Ureter (tissue), 1 donor: ENCODE measurements at places on chromosomes 4 and X. TPM values are rescaled to one million over a fixed set of nuclear protein-coding genes. Genes with fewer than 3 reads are reported as not detected.

- DNase-seq, result no peak
Measured at GRCh38 chr4:8165374-8165896, 6.8 kb upstream of the ABLIM2 start.

GRCh38 chr4:40737879-40738278, 11.9 kb upstream of the NSUN7 start:
- no peak for DNase-seq

GRCh38 chr4:16161851-16162408, 64.3 kb downstream of the TAPT1 start:
- no peak for DNase-seq

DNA sequence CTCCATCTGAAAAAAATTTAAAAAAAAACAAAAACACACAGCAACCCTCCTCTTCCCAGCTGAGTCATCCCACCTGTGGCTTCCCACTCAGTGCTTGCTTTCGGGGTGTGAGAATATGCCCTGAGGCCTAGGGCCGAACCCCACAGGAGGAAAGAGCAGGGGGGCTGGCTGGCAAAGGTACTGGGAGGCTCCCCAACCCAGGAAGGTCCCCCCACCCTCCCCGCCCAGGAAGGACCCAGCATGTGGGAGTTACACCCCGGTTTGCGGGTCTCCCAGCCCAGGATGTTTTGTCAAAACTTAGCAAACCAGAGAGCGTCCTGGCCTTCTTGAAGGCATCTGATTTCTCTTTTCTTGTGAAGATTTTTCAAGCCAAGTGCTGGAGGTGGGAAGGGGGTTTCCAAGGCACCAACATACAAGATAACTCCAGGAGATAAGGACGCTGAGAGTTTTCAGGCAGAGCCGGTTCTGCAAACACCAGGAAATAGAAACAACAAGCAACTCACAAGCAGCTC, 25.7 kb upstream of the CSF2RA start:
- peak; percentile 51 for DNase-seq

DNA sequence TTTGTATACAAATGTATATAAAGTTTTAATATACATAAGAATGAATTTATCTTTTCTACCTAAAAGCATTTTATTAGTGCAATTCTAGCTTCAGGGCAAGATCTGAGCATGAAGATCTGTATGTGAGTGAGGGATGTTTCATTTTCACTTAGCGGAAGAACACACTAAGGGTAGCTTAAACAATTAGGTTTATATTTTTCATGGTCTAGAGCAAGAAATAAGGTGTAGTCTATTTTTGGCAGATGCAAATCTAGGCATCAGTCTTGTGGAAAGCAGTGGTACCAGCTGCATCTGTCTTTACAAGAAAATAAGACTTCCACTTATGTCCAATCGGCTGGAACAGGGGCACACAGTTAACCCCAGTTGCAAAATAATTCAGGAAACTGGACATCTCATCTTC, 433.3 kb downstream of the ADAM29 start:
- DNase-seq, result no peak

RAB33A gene
- total RNA-seq, result 1.9 TPM
